ENCODE measurements at places on chromosomes 2 and 18.

- no peak for DNase-seq
Measured at GRCh38 chr2:32591669-32592463, 36.0 kb upstream of the TTC27 start.

- no peak for DNase-seq
Measured at GRCh38 chr18:29078273-29078672, 901.3 kb upstream of the CDH2 start.

DNA sequence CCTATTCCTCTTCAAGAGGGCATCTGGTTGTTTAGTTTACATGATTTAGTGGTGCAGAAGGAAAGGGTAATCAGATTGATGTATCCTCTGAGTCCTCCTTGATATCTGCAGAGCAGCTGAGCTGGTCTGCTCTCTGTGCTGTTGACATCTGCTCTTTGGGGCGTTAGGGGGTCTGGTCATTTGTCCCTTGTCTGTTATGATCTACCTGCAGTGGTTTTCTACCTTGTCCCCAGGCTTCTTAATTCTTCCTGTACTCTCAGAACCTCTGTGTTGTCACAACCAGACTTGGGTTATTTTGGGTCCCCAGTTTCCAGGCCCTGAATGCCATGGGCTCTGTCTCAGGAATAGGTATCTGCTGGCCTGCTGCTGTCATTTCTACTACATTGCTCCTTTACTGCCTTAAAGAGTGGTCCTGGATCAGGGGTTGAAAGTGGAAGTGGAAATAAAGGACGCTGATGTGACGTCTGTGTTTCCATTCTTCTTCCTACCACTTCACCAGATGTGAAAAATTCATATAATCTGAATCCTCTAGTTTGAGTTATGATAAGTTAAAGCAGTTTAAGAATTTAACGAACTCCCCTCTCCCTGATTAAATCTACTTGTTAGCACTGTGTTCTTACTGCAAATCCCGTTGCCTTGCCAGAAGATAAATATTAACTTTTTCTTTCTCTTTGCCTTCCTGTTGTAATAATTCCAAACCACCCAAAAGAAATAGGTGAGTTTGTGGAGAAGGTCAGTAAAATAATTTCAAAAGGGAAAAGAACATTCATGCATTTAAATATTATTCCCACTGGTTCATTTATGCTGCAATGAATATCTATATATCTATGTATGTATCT is 16.6 kb upstream of the CPS1 start:
- DNase-seq: no peak

DNA sequence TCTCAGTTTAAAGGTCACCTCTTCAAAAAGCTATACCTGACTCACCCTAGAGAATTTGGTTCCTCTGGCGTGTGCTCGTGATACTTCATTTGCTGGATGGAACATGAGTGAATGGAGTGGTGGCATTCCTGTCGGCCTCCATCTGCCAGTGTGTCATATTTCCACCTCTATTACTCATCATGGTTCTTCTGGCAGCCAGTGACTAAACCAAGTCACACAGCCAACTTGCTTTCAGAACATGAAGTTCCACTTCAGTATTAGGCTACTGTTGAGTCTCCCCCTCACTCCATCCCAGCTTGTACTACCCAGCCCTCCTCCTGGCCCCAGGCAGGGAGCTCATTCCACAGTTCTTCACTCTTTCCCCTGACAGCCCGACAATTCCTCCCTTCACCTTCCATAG is 169.8 kb downstream of the MREG start:
- DNase-seq: no peak

GRCh38 chr2:67532387-67532786 is 135.3 kb downstream of the ETAA1 start:
- DNase-seq: no peak

GRCh38 chr2:29317077-29317517 is 201.9 kb downstream of the CLIP4 start:
- DNase-seq: no peak

DNA sequence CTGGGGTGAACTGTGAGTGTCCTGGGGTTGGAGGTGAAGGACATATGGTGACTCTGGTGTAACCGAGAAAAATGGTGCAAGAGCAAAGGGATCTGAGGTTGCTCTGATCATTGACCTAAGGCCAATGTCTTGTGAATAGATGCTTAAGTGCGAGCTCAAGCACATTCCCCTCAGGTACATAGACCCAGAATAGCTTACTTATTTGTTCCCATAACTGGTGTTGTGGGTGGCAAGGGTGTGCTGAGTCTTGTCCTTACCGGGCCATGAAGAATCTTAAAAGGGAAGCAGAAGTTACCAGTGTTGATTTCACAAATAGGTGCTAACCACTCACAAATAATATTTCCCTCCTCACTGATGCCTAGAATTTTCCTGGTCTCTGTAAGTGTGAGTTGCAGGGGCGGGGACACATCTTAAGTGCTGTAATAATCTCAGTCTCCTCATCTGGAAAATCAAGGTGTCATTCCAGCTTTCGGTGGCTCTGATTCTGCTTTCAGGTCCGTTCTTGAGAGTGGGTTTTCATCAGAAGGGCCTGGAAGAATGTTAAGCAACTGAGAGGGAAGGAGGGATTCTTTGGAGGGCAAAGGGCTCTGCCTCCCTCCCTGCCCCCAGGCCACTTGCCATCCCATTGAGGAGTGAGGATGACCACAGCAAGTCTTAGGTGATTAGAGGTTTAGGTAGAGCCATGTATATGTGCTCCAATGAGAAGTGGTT is 54.9 kb downstream of the LIPG start:
- DNase-seq: no peak

DNA sequence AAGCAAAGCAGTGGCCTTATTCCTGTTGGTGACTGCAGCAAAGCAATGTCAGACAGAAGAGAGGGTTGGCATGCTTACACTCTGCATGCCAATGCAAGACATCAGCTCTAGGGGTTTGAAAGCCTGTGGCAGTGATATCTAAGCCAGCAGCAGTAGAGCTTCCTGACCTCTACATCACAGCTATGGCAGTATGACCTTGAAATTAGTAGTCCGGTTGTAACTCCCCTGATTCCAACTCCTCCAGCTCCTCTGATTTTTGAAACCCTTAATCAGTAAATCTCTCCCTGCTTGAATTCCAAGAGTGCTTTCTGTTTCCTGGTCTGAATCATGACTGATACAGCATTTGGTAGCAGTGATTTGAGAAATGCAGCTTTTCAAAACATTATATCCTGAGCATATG is 60.0 kb upstream of the LRP1B start:
- no peak for DNase-seq
